T-helper 17 cell (primary cell): ENCODE measurements at places on chromosomes 6 and 20.

- H3K4me1 ChIP-seq, result peaks cover 20% of the 10 kb centered on the region
- DNase-seq, result no peak
- peaks cover 5% of the 10 kb centered on the region for H3K36me3 ChIP-seq
- no peak overlapping the region for H3K4me3 ChIP-seq
- H3K27ac ChIP-seq, result no peak overlapping the region
Measured at GRCh38 chr6:87333591-87334181, 4.6 kb upstream of the GJB7 start.

DNA sequence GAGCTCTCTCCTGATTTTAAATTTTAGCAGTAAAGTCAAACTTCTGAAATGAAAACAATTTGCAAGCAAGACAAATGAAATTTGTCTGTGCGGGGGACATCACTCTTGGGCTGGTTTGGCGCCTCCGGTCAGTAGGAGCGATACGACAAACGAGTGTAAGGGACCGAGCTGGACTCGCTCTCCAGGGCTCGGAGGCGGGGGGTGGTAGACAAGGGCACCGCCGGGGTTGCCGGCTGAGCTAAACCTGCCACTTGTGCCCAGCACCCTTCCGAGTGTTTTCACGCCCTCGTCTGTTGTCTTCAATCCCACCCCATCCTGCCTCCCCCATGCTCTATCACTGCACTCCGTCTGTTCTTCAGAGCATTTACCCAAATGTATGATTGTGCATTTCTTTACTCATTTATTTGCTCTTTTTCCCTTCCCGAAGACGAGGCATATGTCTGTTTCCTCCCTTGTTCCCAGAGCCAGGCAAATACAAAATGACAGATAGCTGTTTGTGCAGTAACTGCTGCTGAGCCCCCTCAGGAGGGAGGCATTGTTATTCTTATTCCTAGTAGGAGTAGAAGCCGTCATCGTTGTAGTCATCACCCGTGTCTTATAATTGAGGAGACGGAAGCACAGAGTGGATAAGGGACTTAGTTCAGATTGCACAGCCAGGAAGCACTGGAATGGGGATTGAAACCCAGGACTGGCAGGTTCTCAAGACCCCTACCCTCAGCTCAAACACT is 62.8 kb upstream of the APCDD1L start:
- H3K4me3 ChIP-seq, result no peak overlapping the region
- H3K27ac ChIP-seq, result no peak overlapping the region
- peaks cover 2% of the 10 kb centered on the region for H3K4me1 ChIP-seq
- peaks cover 4% of the 10 kb centered on the region for H3K36me3 ChIP-seq

DNA sequence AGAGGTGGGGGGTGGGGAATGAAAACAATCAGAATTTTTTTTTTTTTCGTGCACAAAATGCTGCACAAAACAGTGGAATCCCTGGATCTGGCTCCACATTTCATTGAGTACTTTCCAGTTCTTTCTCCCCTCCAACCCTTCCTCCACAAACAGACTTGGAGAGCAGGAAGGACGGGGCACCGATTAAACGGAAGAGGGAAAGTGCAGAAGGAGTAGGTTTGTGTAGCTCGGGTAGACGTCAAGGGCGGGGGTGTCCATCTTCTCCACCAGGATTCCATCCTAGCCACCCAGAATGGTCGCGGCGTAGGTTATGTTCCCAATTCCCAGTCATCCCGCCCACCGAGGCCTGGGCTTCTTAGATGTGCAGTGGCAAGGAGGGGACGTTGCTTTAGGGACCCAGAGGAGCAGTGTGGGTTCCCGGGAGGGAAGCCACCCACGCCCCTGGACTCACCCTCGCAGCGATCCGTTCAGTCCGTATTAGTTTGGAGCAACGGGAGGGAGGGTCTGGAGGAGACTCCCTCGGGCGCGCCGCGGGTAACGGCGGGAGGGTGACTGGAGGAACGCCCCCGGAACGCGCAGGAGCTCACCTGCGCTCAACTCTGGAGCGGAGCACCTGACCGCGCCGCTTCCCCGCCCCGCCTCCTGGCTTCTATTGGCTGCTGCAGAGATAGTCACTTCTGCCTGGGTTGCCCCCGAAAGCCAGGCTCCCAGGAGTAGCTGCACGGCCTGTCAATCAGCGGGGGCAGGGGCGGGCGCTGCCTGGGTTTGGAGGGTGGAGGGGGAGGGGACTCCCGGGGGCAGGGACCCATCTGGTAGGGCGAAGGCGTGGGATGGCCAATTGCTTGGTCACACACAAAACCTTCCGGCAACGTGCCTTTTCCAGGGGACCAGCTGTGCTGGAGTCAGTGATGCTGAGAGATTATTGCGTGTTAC is at the start of gene ENPP5:
Gene ENPP5 (minus strand): TSS at position 624 of the 933 bp plus-strand sequence. CDS start 2,718 bp downstream, outside the sequence.
- no peak within 1 kb of the TSS for H3K27ac ChIP-seq
- peaks cover 2% of the 10 kb centered on the region for H3K36me3 ChIP-seq
- H3K4me3 ChIP-seq, result peak within 1 kb of the TSS; percentile 87
- H3K4me1 ChIP-seq, result peaks cover 6% of the 10 kb centered on the region
- peak; percentile 41 for DNase-seq
- H3K27me3 ChIP-seq, result peaks cover 42% of the 10 kb centered on the region

GRCh38 chr6:105345506-105345905 is 57.4 kb downstream of the PREP start:
- no peak overlapping the region for H3K4me3 ChIP-seq
- no peak overlapping the region for H3K27ac ChIP-seq
- no peaks in the 10 kb centered on the region for H3K27me3 ChIP-seq
- peaks cover 8% of the 10 kb centered on the region for H3K4me1 ChIP-seq
- no peak for DNase-seq

DNA sequence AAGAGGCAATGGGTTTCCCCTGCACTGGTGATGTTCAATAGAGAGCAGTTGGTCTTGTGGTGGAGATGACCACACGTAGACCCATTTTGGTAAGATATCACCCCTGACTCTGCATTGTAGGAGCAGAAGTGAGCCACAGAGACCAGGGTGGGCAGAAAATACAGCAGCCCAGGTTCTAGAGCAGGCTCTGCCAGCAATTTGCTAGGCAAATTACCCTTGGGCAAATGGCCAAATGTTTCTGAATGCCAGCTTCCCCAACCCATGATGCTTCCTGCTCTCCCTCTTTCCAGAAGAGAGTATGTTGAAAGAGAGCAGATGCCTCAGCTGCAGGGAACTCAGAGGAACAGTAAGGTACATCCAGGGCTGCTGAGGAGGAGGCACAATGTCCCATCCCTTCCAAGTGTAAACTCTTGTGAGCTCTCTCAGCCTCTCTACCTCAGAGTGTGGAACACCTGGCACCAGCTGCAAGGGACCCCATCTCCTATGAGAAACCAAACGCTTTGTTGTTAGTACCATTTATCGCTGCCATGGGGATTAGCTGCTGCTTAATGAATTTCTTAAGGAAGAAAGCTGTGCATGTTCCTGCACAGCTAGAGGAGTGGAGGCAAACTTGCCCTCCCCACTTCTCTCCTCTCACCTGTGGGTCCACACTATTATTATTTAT is 317.5 kb upstream of the MOCS1 start:
- H3K4me1 ChIP-seq, result no peaks in the 10 kb centered on the region
- no peaks in the 10 kb centered on the region for H3K36me3 ChIP-seq
- DNase-seq, result no peak
- peaks cover 30% of the 10 kb centered on the region for H3K27me3 ChIP-seq
- no peak overlapping the region for H3K27ac ChIP-seq

- H3K27me3 ChIP-seq, result peaks cover 31% of the 10 kb centered on the region
- peak overlapping the region; percentile 94 for H3K27ac ChIP-seq
- H3K4me3 ChIP-seq, result peak overlapping the region; percentile 78
- peaks cover 21% of the 10 kb centered on the region for H3K4me1 ChIP-seq
Measured at GRCh38 chr6:3318226-3318625, 59.5 kb downstream of the PSMG4 start.

DNA sequence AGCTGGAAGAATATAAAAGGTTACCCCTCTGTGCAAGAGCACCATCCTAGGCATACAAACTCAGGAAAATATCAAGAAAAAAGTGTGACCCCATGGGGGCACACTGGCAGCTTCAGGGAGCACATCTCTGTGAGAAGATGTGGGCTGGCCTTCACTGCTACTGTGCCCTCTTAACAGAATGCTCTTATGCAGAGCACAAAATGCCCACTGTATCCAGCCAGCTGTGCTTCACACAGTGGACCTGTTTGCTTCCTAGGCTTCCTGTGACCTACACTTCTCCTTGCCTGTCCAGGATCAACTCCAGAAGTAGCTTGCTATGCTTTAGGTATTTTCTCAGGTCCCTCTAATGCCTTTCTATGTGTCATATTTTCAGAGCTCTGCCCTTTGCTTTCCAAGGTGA is 380.2 kb upstream of the MMS22L start:
- H3K36me3 ChIP-seq, result no peaks in the 10 kb centered on the region
- H3K27ac ChIP-seq, result no peak overlapping the region
- no peaks in the 10 kb centered on the region for H3K4me1 ChIP-seq
- H3K4me3 ChIP-seq, result no peak overlapping the region
- no peak for DNase-seq
- H3K27me3 ChIP-seq, result no peaks in the 10 kb centered on the region

DNA sequence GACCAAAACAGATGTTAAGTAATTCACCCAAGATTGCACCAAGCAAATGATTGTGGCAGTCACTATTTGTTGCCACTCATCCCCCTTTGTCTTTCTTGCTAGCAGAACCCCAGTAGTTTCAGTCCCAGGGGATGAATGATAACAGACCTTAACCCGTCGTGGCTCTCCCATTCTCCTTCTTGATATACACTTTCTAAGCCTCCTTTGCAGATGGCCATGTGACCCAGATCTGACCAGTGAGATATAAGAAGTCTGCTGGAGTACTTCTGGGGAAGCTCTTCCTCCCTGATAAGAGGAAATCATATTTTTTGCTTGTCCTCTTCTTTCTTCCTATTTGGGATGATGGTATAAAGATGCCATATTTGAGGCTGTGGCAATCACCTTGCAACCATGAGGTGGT is 9.6 kb upstream of the SH3BGRL2 start:
- peaks cover 34% of the 10 kb centered on the region for H3K27me3 ChIP-seq
- H3K27ac ChIP-seq, result no peak overlapping the region
- H3K36me3 ChIP-seq, result peaks cover 2% of the 10 kb centered on the region
- H3K4me1 ChIP-seq, result no peaks in the 10 kb centered on the region

GRCh38 chr6:149354009-149354408 is 36.5 kb downstream of the TAB2 start:
- H3K27me3 ChIP-seq, result no peaks in the 10 kb centered on the region
- no peak overlapping the region for H3K4me3 ChIP-seq
- peak overlapping the region; percentile 81 for H3K27ac ChIP-seq
- no peak for DNase-seq

GRCh38 chr6:3532296-3532916 is 75.6 kb upstream of the SLC22A23 start:
- no peak overlapping the region for H3K4me3 ChIP-seq
- H3K36me3 ChIP-seq, result no peaks in the 10 kb centered on the region
- H3K27ac ChIP-seq, result no peak overlapping the region
- DNase-seq, result no peak
- peaks cover 40% of the 10 kb centered on the region for H3K27me3 ChIP-seq
- H3K4me1 ChIP-seq, result no peaks in the 10 kb centered on the region

GRCh38 chr6:25788305-25788922 is 33.9 kb downstream of the SLC17A4 start:
- H3K36me3 ChIP-seq, result no peaks in the 10 kb centered on the region
- no peak overlapping the region for H3K4me3 ChIP-seq
- H3K27me3 ChIP-seq, result no peaks in the 10 kb centered on the region
- peak; percentile 34 for DNase-seq

- no peaks in the 10 kb centered on the region for H3K36me3 ChIP-seq
- H3K4me3 ChIP-seq, result peak overlapping the region; percentile 47
- peaks cover 17% of the 10 kb centered on the region for H3K4me1 ChIP-seq
- H3K27me3 ChIP-seq, result no peaks in the 10 kb centered on the region
- no peak for DNase-seq
Measured at GRCh38 chr20:23159256-23159946, 73.3 kb upstream of the CD93 start.

DNA sequence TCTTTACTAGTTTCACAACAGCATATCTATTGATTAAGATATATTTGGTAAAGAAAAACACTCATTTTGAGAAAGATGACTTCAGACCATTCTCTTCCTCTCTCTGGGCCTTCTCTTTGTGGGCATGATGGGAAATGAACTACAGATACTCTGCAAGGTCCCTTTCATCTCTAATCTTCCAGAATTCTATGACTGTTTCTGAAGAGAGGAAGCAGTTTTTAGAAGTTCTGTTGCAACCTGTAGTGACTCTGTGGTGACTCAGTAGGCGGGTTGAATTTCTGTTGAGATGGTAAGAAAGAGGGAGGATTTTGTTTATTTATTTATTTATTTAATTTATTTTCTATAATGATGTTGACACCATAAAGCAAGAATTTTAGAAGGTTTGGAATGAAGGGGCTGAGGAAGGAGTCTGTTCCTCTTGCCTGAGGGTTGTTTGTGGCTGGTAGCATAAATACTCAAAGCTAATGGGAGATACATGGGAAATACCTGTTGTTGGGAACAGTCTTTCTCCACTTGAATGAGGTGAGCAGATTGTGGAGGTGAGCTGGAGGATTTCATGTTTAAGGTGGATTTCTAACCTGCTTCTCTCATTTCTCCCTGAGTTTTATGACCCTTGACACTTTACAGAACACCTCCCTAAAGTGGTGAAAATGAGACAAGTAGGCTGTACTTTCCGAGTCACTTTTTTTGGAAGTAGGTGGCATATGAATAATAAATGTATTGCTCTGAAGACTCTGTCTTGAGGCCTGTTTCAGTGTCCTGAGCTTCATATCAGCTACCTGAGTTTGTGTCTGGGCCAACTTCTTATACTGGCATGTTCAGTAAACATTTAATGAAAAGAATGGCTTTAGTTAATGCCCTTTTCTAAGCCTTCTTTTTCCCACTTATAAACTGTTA is 15.0 kb downstream of the ACSS2 start:
- H3K4me3 ChIP-seq, result no peak overlapping the region
- H3K4me1 ChIP-seq, result peaks cover 28% of the 10 kb centered on the region
- DNase-seq, result no peak
- peak overlapping the region; percentile 83 for H3K27ac ChIP-seq
- H3K36me3 ChIP-seq, result peaks cover 4% of the 10 kb centered on the region

GRCh38 chr6:76790045-76790796 is 673.1 kb downstream of the HTR1B start:
- DNase-seq, result no peak
- no peak overlapping the region for H3K4me3 ChIP-seq
- no peaks in the 10 kb centered on the region for H3K4me1 ChIP-seq
- no peak overlapping the region for H3K27ac ChIP-seq

GRCh38 chr6:67683960-67684359 is 951.1 kb upstream of the ADGRB3 start:
- DNase-seq, result no peak
- H3K4me3 ChIP-seq, result no peak overlapping the region
- no peaks in the 10 kb centered on the region for H3K27me3 ChIP-seq

- DNase-seq, result no peak
- H3K4me1 ChIP-seq, result no peaks in the 10 kb centered on the region
- peaks cover 10% of the 10 kb centered on the region for H3K27me3 ChIP-seq
- H3K27ac ChIP-seq, result no peak overlapping the region
Measured at GRCh38 chr20:61099806-61100205, 152.3 kb upstream of the CDH4 start.

DNA sequence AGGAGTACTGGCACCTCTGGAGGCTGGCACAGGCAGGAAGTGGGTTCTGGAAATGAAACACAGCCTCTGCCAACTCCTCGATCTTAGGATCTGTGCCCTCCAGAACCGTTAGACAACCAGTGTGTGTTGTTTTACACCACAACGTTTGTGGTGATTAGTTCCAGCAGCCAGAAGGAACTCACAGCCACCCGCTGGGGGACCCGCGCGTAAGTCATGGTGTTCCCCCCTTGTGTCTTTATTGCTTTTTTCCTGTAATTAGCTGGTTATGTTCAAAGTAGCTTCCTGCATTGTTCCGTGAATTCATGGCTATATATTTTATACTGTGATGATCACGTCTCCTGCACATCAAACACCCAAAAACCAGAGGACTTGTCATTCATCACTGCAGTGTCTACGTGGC is 117.4 kb downstream of the RNASET2 start:
- no peaks in the 10 kb centered on the region for H3K36me3 ChIP-seq
- DNase-seq, result no peak
- H3K27me3 ChIP-seq, result no peaks in the 10 kb centered on the region
- H3K4me1 ChIP-seq, result peaks cover 3% of the 10 kb centered on the region
- H3K4me3 ChIP-seq, result no peak overlapping the region
